ENCODE measurements at places on chromosomes 16 and 17.

GRCh38 chr16:89039756-89040155 lies 53.9 kb upstream of the ACSF3 start:
- no peak for DNase-seq

DNA sequence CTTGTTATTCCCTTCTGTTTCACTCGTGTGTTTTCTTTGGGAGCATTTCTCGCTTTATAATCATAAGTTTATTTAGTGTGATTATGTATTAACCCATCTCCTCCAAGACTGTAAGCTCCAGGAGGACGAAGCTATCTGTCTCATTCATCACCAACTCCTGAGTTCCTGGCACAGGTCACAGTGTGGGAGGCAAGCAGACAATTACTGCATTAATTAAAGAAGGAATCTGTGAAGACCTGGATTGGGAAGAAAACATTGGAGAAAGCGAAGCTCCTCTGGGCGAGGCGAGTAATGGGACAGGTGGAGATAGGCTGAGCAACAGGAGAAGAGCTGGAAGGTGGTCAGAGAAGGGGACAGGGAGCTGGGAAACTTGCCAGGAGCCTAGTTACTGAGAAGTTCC lies 7.8 kb upstream of the CAMKK1 start:
- DNase-seq: no peak

DNA sequence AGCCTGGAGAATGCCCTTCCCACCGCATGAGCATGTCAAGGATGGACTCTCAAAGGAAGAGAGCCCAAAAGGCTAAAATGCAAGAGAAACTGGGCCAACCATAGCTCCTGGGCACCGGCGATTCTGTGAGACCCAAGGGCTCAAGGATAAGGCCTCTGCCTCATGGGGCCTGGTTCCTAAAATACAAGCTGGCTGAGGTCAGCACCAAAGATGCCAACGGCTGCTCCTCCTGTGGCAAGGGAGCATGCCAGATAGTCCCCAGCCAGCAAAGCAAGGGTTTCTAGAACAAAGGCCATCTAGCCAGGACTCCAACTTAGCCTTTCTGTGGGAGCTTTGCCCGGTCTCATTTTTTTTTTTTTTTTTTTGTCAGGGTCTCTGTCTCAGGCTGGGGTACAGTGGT lies 20.1 kb downstream of the GPRC5B start:
- DNase-seq: no peak

DNA sequence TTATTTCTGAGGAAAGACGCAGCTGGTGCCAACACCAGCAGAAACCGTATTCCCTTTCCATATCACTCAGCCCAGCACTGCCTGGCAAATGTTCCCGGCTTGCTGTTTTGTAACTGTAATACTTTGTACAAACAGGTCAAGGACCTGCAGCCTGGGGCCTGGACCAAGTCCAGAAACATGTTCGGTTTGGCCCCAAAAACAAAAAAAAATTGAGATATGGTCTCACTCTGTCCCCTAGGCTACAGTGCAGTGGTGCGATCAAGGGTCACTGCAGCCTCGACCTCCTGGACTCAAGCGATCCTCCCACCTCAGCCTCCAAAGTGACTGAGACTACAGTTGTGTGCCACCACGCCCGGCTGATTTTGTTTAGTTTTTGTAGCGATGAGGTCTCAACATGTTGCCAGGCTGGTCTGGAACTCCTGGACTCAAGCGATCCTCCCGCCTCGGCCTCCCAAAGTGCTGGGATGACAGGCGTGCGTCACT lies 1.2 kb downstream of the HAGH start:
- DNase-seq: no peak

DNA sequence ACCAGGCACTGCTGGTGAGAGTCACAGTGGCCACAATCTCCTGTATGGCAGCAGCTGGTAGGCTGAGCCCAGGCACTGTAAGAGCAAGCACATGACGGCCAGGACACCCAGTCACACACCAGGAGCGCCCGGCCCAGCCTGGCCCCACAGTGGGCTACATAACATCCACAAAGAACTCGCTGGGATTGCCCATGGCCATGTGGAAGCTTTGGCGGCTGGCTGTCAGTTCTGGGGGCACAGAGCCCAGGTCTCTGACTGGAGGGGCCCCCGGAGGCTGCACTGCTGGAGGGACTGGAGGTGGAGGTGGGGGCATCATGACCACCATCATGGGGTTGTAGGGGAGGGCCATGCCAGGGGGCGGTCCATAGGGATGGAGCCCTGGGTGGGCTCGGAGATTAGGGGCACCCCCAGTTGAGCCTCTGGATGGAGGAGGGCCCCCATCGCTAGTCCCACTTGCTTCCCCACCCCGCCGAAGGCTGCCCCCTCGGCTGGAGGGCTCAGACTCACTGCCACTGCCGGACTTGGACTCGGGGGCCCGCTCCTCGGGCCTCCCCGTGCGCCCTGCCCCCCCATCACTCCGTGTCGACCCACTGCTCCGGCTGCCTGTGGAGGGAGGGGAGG lies 6.1 kb downstream of the ACADVL start:
- DNase-seq: no peak

- no peak for DNase-seq
Observed at GRCh38 chr17:1007310-1008007, 10.5 kb downstream of the TIMM22 start.

- DNase-seq: no peak
Observed at GRCh38 chr16:4412854-4413253, 3.5 kb downstream of the CORO7 start.

DNA sequence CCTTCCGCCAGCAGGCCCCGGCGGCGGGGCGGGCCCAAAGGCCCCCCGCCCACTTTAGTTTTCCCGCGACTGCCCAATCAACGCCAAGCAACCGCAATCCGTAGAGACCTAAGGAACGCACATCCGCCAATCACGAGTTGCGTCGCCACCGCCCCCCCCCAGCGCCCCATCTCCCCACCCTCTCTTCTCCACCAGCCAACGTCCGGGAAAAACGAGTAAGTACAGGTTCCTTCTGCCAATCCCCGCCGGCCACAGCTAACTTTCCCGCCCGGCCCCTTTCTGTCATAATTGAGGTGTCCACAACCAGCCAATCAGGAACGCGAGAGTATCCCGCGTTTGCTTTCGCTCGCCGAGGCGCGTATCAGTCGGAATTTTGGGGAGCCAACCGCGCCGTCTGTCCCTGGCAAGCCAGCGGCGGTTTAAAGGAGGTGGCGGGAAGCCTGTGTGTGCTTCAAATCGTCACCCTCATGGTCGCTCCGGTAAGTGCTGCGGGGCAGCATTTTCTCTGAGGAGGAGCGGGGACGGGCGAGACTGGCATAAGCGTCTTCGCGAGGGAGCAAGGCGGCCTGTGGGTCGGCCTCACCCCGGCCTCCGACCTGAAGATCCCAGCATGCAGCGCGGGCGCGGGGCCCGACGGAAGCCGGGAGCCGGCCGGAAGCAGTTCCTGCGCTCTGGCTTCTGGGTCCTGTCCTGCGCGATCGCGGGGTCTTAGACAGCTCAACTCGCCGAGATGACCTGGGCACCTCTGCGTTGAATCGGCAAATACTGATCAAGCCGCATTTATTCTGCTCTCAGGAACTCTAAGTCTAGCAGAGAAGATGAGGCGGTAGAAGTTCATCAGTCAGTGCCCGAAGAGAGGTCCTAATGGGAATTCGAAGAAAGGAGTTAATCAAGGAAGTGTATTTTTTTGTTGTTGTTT lies at the start of gene MIS12:
Gene MIS12, plus strand, starts transcription at position 361 of the 919 bp plus-strand sequence. CDS start 2,297 bp downstream, outside the sequence.
- peak; percentile 98 for DNase-seq

DNA sequence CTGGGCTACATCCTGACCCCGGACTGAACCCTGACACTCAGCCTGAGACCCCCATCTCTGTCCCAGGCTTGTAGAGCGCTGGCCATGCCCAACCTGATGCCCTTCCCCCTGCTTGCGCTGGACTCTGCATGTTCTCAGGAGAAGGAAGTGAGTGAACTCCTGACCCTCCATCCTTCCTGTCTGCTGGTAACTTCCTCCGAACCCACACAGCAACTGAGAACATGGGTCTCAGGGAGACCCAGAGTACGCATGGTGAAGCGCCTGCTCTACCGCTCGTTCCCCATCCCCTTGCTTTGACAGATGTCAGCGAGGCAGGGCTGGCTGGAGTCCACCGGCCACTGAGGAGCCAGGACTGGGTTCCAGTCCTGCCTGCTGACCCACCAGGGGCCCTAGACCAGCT lies 6.1 kb downstream of the CAMKK1 start:
- no peak for DNase-seq

DNA sequence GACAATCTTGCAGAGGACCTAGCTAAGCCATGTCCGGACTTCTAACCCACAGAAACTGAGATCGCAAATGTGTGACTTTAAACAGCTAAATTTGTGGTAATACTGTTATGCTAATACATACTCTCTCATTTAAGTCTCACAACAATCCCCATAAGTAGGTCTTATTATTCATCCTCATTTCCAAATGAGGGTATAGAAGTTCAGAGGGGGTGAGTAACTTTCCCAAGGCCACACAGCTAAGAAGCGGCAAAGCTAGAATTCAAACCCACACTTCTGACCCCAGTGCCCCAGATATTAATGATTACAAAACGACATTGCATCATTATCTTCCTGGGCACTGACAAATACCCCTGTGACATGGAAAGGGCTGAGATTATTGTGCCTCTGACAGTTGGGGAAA lies 81.4 kb downstream of the CNGB1 start:
- DNase-seq: no peak

DNA sequence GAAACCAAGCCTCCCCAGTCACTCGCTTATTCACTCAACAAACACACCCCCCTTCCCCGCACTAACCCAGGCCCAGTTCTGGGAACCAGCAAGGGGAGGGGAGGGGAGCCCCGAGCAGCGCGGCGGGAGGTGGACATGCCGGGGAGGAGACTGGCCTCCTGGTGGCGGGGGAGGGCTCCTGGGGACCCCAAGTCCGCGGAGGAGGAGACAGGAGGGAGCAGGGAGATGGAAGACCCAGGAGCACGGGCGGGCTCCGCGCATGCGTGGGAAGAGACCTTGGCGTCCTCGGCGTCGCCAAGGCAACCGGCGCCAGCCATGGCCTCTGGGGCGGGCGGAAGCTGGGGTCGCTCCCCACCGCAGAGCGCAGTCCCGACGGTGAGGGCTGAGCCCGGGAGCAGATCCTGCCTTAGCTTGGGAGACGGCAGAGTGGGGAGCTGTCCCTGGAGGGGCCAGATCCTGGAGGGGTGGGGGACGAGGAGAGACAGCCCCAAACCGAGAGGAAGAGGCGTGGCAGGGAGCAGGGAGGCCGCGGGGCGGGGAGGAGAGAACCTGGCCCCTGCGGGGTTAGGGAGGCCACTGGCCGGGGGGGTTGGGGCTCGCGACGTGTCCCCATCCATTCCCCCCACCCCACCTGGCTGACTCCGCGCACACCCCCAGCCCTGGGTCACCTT lies at the start of gene PRR29:
Gene PRR29, plus strand, starts transcription at position 302 of the 671 bp plus-strand sequence. Its CDS starts 14 bp downstream, at position 316.
- DNase-seq: peak; percentile 89

DNA sequence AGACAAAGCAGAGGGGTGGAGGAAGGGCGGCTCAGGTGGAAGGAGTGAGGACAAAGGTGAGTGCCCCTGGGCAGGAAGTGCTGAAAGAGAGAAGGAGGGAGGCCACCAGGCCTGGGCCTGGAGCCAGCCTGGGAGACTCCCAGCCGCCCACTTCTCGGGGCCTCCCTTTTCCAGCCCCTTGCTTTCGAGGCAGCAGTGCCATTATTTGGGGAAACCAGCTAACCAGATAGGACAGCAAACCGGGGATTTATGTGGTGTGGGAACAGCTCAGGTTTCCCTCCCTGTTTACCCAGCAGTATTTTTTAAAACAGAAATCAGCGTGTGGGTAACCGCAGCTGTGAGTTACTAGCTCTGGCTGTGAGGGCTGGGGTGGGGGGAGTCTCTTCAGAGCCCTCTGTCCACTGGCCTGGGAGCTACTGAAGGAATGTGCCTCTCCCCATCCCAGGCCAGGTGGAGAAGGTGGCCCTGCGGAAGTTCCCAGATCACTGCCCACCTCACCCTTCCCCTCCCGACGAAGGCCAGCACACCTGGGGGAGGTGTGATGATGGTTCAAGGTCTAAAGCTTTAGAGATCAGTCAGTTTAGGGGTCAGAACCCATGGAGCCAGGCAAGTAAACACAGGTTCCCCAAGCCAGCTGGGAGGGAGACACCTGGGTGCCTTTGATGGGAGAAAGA lies 8.4 kb upstream of the MEOX1 start:
- DNase-seq: peak; percentile 68

DNA sequence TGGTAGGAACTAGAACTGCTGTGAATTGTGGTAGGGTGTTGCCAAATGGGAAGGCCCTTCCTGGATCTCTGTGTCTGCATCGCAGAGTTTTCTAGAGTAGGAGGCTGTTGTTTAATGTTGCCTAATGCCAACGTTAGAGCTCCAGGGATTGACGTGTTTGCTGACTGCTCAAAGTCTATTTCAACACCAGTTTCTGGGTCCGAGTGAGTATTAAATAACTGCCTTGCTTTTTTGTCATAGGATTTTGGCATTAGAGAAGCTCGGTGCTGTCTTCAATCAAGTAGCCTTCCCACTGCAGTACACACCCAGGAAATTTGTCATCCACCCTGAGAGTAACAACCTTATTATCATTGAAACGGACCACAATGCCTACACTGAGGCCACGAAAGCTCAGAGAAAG lies 40.0 kb downstream of the SF3B3 start:
- DNase-seq: no peak

DNA sequence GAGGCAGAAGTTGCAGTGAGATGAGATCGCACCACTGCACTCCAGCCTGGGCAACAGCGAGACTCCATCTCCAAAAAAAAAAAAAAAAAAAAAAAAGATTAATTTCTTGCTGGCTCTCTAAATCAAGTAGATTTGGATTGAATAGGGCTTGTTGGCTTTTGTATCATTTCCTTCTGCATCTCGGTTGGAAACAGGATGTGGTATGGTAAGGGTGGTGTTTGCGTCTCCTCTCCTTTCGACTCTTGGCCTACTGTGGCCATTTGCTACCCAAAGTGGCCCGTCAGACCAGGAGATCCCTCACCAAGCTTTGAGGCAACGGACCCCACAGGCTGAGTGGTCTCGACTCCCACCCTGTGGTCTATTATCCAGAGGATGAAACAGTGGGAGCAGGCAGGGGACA lies 168.0 kb upstream of the IRX3 start:
- DNase-seq: no peak

- no peak for DNase-seq
Observed at GRCh38 chr16:89695875-89696669, 5.4 kb downstream of the SPATA2L start.
